ENCODE measurements at places on chromosomes 6 and 20.

DNA sequence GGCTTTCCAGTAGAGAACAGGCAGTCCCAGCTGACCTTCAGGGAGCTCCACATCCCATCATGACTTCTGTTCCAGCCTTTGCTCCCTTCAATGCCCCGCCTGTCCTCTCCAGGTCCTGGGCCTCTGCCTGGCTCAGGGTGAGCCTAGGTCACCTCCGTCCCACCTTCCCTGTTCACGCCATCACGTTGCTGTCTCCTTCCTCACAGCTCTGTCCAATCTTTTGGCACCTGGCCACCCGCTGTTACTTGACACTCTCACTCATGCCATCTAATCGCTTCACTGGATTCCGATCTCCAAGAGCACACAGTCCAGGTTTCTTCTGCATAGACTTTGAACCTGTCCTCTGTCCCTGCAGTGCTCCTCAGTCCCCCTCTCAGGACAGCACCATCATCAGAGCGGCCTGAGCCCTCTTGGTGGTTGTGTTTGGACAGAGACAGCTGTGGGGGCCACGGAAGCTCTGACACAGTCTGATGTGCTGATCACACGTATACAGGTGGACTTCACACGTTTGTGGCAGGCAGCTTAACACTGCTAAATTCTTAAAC is 34.7 kb upstream of the TIAM2 start:
- no peak for DNase-seq

- no peak for DNase-seq
These were observed 47.0 kb downstream of the CARMIL1 start for GRCh38 chr6:25326126-25326525.

DNA sequence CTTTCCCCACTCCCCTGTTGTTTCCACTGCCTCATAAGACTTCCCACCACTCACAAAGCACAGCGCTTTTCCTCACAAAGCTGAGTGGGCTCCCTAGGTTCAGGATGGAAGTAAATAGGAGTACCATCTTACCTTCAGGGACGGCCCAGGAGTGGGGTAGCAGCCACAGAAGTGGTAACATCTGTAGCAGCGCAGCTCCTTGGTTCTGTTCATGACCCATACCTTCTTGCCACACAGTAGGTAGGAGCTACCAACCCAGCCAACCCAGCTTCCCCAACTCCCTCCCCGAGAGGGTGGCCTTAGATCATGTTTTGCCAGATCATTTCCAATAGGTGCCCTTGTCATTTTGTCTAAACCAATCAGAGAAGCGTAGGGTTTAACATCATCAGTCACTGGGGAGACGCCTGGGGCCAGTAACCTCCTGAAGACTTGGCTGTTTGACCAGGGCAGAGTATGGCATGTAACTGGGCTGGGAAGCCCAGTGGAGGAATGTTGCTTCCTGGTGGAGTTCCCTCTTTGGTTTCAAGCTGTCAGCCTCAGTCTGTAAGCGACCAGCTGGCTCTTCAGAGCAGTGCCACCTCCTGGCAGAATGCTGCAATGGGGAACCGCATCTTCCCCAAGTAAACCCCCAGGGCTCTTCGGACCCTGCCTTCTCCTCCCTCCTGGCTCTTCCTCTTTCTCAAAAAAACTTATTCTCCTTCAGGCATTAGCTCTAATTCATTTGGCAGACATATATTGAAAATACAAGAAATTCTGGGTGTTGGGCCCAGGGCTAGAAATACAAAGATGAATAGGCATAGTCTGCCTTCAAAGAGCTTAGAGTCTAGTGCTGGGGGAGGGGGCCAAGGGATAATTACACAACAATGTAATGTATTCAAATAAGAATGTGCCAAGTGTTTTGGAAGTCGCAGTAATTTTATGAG is at the start of gene HLA-DMA:
HLA-DMA (minus strand) TSS at position 281 of the 923 bp plus-strand sequence; CDS start at position 220, 61 bp downstream.
- peak; percentile 71 for DNase-seq

DNA sequence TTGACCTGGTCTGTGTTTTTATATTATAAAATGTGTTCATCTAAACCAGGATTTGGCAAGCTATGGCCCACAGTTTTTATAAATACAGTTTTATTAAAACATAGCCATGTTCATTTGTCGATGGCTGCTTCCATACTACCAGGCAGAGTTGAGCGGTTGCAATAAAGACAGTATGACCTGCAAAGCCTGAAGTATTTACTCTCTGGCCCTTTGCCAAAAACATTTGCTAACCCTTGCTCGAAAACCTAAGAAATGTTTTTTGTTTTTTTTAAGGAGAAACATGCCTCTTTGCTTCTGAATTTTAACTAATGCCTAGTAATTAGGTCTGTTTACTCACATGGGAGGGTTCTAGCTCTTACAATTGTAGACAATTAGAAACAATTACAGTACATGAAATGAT is 67.4 kb upstream of the SMIM28 start:
- DNase-seq, result no peak

DNA sequence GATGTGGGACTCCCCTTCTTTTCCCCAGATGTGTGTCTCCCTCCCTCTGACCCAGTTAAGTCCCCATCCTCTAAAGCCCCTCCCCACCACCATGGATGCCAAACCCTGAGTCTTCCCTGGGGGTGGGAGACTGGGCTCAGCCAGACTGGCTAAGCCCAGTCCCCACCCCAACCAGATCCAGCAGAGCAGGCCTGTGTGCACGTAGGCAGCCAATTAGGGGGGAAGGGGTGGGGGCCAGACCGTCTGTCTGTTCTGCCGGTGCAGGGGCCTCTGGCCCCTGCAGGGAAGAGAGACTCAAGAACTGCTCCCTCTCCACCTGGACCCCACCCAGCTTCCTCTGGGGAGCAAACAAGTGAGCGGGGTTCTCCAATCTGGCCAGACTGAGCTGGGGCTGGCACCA is 605 bp downstream of the COX4I2 start:
- DNase-seq, result peak; percentile 11

- no peak for DNase-seq
These were observed 15.6 kb upstream of the ISM1 start for GRCh38 chr20:13205425-13205824.

GRCh38 chr6:163725008-163725941 is 310.8 kb downstream of the QKI start:
- no peak for DNase-seq

DNA sequence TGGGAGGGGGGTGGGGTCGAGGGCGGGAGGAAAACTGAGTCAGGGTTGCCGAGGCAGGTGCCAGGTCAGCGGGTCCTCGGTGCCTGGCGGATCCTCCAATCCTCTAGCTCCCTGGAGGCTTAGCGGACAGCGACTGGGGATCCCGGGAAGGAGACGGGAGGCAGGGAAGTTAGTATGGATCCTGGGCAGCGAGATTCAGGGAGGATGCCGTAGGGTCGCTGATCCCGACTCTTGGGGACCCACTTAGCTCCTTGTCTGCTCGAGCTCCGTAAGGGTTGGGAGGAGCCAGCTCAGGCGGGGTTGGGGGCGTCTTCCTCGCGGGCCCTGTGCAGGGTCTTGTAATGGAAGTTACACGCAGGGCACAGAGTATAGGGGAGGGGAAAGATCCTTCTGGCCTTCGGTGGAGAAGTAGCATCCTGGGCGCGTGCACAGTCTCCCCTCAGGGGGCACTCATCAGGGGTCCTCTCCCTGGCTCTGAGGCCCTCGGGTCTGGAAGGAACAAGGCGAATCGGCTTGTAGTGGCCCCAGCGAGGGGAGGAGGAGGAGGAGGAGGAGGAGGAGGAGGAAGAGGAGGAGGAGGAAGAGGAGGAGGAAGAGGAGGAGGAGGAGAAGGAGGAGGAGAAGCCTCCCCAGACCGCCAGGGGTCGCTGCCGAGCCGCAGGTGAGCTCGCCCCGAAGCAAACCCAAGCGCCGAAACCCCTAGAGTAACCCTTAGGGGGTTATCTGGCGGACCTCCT is 6.4 kb upstream of the SLC12A5 start:
- DNase-seq, result no peak

- DNase-seq, result no peak
These were observed 474.4 kb upstream of the RNF217 start for GRCh38 chr6:124487623-124488431.

GRCh38 chr6:158060455-158061360 is 79.0 kb downstream of the SYNJ2 start:
- DNase-seq, result no peak

GRCh38 chr20:61510778-61511330 is 258.8 kb downstream of the CDH4 start:
- DNase-seq, result no peak

GRCh38 chr6:142940487-142940886 is 4.5 kb downstream of the HIVEP2 start:
- DNase-seq, result no peak

- DNase-seq, result no peak
These were observed 1.4 kb upstream of the ZBP1 start for GRCh38 chr20:57621421-57622200.

DNA sequence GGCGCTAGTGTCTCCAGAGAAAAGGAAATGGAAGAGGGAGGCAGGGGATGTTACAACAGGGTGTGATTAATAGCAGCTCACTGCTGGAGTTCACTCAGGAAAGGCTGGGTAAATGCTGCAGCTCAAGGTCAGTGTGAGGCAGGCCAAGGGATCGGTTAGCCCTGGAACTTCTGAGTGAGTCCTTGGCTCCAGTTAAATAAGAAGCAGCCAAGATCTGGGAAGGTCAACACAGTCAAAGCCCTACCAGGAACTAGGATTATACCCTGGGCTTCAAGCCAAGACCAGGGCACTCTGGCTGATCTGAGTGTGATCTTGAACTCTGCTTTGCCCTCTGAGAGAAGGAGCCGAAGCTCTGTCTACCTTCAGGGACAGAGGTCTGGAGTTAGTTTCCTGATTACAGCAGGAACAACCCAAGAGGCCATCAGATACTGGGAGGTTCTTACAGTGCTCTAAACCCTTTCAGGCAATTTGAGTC is 44.3 kb downstream of the TPD52L1 start:
- DNase-seq, result peak; percentile 64

GRCh38 chr6:154536999-154537398 is 26.5 kb upstream of the CNKSR3 start:
- no peak for DNase-seq

GRCh38 chr20:59873409-59873808 is 60.0 kb downstream of the SYCP2 start:
- DNase-seq, result no peak

DNA sequence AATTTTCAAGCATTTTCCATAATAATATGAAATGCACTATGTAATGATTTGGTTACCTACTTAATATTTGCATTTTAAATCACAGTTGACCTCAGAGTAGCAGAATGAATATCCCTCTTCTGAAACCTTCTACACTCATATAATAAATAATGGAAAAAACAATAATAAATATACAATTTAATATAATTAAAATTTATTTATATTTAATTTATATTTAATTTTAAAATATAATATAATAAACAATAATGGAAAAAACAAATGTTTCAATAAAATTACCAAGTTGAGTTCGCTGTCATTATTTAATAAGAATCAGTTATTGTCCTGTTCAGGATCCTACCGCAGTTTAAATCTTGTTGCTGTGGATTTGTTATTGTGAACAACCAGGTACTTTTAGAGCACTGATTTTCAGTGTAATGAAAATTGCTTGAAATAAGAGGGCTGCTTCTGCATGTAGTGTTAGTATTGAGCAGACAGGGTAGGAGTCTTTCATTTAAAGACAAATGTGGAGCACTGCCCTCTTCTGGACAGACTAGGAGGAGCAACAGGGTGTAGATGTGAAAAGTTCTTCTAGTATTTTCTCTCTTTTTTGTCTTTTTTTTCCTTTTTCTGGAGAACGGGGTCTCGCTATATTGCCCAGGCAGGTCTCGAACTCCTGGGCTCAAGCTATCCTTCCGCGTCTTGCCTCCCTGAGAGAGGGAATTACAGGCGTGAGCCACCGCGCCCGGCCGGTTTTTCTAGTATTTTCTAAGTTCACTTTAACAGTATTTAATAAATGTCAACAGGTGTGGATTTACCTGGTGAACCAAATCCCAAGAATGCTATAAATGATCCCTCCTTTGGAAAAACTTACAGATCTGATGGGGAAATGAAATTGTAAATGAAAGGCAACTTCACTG is 13.6 kb downstream of the TRAPPC3L start:
- no peak for DNase-seq

DNA sequence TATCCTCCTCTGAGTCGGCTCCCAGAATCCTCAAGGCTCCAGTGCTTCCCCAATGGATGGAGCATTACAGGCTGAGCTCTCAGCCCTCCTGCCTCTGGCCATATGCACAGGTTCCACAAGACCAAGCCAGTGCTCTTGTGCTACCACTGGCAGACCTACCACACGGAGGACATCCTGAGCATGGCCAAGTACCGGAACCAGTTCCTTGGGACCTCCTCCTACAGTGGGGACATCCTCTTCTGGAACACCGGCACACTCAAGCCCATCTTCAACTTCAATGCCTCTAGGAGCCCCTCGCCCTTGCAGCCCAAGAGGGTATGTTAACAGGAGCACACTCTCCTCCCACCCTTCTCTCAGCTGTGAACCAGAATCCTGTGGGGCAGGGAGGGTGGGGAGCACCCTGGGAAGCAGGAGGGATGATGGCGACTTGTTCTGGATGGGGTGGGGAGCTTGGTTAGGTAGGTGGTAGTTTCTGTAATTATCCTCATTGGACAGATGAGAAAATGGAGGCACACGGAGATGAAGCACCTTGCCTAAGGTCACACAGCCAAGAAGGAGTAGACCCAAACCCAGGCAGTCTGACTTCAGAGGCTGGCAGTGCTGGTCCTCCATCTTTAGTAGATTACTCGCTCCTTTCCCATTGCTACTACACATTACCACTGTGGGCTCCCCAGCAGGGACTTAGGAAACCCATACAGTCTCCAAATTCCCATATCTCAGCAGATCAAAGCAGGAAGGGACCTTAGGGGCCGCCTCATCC is 58.6 kb downstream of the EFCAB8 start:
- DNase-seq, result no peak

DNA sequence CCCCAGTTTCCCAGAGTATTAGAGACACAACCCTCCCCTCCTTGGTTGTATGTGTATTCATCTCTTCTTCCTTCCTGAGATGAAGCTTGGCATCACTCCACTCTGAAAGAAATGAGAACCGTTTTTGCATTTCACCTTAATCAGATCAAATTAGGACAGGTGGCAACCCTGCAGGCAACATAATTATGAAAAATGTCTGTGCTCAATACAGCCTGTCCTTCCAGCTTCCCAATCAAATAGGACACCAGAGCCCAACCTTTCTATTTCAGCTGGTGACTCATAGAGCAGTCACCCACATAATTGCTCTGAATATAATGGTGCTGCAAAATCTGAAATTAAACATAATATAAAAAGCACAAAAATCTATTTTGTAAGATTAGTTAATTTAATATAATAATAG is 310.2 kb upstream of the AGPAT4 start:
- DNase-seq, result no peak

- DNase-seq, result no peak
These were observed 180.9 kb downstream of the KIF16B start for GRCh38 chr20:16392346-16392745.

- peak; percentile 4 for DNase-seq
These were observed 73.5 kb downstream of the ARMC2 start for GRCh38 chr6:108921547-108922361.

GRCh38 chr6:113805811-113806495 is 51.2 kb upstream of the MARCKS start:
- no peak for DNase-seq

GRCh38 chr6:148200293-148200692 is 142.3 kb upstream of the SASH1 start:
- DNase-seq, result peak; percentile 6

Data from NCI-H2227 treated with DMSO at 0.1 percent for 48 hours (cell line).